ENCODE measurements at places on chromosomes 3 and 15. TPM values are rescaled to one million over a fixed set of nuclear protein-coding genes. Genes with fewer than 3 reads are reported as not detected.

Gene ZPLD1
- total RNA-seq: not detected

Gene SOX2
- 23.5 TPM for total RNA-seq

Gene C2CD4A
- total RNA-seq: 0.20 TPM

Gene BSN
- 46.9 TPM for total RNA-seq

Gene DUOXA2
- not detected for total RNA-seq

Gene FGD5
- 3.1 TPM for total RNA-seq

Gene FGF7
- total RNA-seq: 0.07 TPM

Gene SLC35G2
- 22.6 TPM for total RNA-seq

Measured in glutamatergic neuron (in vitro differentiated cells).